CD4-positive, alpha-beta T cell treated with Interleukin-15 for 4 hours (primary cell): ENCODE measurements at places on chromosomes 3 and 15.

- DNase-seq, result no peak
These were observed 12.6 kb upstream of the FRMD5 start for GRCh38 chr15:44207643-44208042.

GRCh38 chr15:48541341-48542278 is 103.9 kb downstream of the FBN1 start:
- no peak for DNase-seq

DNA sequence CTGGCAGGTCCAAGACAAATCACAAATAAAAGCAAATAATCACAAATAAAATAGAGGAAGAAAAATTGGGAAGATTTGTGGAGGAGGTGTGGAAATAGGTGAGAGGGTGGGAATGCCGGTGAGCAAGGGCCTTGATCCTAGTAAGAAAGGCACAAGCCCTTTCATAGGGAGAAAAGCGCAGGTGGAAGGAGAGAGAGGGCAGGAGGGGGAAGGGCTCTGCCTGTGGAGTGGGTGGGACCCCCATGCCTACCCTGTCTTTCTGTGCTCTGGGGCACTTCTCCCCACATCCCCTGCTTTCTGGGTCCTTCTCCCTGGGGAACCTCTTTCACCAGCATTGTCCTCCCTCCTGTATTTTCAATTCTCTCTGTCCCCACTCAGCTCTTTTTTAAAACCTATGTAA is 711 bp upstream of the TGM5 start:
- DNase-seq, result no peak

DNA sequence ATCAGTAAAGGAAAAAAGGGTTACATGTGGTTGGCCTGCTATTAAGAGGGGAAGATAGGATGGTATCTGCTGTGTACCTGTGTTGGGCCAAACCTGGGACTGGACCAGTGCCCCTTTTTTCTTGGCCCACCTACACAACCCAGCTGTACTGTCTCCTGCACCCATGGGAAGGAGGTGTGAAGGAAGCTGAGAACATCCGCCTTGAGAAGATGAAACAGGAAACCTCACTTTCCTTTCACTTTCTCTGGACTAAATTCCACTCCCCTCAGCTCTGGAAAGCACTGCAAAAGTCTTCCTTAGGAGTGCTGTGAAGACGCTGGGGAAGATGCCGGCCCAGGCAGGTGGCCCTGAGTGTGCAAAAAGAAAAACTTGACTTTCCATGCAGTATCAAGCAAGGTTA is 37.6 kb downstream of the LRRN1 start:
- DNase-seq, result no peak

GRCh38 chr15:49331951-49332350 is 91.1 kb upstream of the FGF7 start:
- DNase-seq, result no peak

- peak; percentile 36 for DNase-seq
These were observed 140.6 kb downstream of the RBPMS2 start for GRCh38 chr15:64634576-64635498.

GRCh38 chr3:127071597-127072001 is 88.7 kb downstream of the PLXNA1 start:
- DNase-seq, result no peak
